NCI-H2107 (cell line): ENCODE measurements at places on chromosomes 13 and 19.

DNA sequence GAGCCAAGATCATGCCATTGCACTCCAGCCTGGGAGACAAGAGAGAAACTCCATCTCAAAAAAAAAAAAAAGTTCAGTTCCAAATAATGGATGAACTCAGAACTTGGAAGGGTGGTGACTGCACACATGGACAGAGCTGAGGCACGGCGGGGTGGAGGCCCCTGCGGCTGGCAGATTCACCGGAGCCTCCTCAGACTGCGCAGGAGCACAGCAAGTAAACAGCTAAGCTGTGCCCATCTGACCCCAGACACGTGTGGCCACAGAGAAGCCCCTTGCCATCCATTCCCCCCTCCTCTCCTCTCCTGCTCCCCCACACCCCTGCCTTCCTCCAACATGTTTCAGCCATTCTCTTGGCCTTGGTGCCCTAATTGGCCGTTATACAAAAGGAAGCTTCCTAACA lies 15.6 kb upstream of the PROZ start:
- no peak for DNase-seq

DNA sequence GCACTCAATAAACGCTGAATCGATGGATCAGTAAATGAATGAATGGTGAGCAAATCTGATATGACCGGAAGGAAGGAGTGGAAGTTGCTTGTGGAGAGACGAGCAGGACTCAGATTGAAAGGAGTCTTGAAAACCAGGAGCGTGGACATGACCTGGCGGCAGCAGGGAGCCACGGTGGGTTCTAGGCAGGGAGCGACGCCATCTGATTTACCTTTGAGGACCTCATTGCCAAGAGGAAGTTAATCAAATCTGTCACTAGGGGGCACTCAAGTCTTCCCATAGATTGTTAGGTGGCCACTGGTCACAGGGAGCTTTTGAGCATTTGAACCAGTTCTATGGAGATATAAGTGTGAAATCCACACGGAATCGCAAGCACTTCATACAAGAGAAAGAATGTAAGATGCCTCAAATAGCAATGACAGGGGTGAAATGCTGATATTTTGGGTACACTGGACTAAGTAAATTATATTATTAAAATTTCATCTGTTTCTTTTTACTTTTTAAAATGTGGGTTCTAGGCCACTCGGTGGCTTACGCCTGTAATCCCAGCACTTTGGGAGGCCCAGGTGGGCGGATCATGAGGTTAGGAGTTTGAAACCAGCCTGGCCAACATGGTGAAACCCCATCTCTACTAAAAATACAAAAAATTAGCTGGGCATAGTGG lies 9.2 kb upstream of the FBN3 start:
- peak; percentile 77 for DNase-seq

DNA sequence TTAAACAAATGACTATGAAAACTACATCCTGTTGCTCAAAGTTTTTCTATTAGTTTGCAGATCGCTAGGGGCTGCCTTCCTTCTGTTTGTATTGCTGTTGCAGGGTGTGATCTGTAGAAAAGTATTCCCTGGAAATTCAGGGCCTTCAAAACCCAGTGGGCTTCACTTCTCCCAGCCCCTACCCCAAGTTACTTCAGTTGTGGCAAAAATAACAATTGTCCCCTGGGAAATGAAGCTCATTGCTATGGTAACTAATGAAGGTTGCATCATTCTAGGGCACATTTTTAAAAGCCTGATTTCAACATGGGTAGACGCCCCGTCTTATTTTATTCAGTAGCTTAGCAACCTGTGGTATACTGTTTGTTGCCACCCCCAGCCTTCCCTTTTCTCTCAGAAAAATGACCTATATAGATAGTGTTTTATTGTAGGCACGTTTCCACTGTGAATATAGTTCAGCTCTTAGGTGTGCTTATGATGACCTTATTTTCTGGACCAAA lies 60.9 kb downstream of the WDFY2 start:
- DNase-seq, result no peak

GRCh38 chr19:53884256-53884655 lies 2.3 kb downstream of the PRKCG start:
- DNase-seq, result no peak

DNA sequence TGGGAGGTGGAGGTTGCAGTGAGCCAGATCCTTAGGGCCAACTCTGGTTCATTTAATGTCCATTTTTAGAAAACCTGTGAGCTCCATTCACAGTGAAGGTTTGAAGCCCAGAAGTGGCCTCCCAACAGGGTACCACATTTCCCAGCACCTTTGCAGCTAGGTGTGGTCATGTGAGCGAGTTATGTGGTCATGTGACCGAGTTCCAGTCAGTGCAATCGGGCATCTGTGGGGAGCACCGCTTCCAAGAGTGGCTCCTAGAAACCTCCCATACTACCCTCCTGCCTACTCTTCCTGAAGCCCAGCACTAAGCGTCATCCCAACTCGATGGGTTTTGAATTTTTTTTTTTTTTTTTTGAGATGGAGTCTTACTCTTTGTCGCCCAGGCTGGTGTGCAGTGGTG lies 663 bp upstream of the PLA2G4C start:
- no peak for DNase-seq

GRCh38 chr13:32031025-32031814 lies at the start of gene FRY:
TSS of gene FRY (plus strand) at chr13:32031774. CDS start at chr13:32031796, 22 bp downstream.
- DNase-seq, result no peak

GRCh38 chr13:36531746-36532486 lies 99.6 kb downstream of the CCNA1 start:
- no peak for DNase-seq

DNA sequence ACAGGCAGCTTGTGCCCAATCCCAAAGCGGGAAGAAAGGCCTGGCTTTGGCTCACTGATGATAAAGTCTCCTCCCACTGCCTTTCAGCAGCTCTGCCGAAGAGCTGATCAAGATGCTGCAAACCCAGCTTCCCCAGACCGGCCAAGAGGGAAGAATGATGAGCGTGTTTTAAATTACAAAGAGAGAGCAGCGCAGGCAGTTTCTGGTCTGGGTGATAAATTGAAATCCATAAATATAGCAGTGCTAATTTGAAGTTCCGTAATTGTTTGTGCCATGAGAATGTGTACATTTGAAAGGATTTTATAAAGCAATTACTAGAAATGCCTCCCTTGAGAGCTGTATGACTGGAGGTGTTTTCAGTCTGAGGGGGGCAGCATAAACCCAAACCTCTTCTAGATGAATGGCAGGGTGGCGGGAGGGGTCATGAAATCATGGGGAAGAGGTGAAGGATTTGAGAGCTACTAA lies 171.8 kb downstream of the STK24 start:
- DNase-seq, result peak; percentile 29

DNA sequence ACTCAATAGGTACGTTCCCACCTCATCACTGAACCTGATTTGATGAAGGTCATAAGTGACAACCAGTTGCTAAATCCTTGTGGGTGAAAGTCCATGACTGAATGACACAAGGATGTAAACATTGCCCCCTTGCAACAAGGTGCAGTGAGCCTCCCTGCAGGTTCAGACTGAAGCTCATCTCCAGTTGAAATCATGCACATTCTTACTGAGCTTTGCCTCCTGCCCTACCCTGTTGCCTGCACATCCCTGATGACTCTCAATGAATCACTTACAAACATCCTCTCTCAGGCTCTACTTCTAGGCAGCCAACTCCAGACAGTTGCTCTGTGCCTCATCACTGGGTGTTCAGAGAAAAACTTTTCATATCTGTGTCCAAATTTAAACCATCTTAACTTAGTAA lies 42.5 kb upstream of the ARGLU1 start:
- DNase-seq, result no peak

- no peak for DNase-seq
These were observed 583.7 kb upstream of the SPRY2 start for GRCh38 chr13:80924596-80924995.

DNA sequence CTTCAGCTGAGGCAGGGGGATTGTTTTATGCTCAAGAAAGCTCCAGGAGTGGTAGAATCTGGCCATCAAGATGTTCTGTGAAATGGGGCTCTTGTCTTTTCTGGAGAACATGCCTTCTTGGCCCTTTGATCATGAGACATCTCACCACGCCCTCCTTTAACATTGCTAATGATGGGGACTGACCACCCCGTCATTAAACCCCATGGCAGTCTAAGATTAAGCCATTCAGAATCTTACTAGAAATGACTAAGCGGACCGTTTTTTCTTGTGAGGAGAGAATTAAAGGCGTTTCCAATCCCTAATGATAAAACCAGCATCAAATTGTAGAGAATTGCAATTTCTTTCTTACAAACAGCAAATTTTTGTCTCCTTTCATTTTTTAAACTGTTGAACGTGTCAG lies 89.4 kb downstream of the COL4A2 start:
- DNase-seq, result no peak

DNA sequence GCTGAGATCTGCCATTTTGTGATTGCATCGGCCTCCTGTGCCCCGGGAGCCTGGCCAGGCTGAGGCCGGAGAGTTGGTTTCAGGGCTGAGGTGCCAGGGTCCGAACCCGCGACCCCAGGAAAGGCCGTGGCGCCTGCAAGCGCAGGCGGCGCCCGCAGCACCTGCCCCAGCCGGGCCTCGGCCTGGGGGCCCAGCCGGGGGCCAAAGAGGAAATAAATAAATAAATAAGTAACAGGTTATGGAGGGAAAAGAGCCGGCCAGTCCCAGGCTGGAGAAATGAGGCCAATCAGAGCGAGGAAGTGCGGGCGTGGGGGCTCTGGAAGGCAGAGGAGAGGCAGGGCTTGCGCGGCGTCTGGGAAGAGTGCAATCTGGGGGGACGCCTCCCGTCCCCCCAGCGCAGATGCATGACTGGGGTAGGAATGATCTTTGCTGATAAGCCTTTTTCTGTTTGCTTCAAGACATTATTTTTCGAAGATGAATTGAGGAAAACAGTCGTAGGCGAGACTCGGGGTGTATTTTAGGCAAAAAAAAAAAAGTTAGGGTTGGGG lies 145.6 kb upstream of the ZNF536 start:
- no peak for DNase-seq

GRCh38 chr13:112648966-112649690 lies 40.7 kb upstream of the ATP11A start:
- no peak for DNase-seq

GRCh38 chr13:91351980-91352379 lies 4.5 kb downstream of the MIR17HG start:
- DNase-seq, result no peak

GRCh38 chr19:38291855-38292254 lies 12.2 kb upstream of the C19orf33 start:
- DNase-seq, result no peak

DNA sequence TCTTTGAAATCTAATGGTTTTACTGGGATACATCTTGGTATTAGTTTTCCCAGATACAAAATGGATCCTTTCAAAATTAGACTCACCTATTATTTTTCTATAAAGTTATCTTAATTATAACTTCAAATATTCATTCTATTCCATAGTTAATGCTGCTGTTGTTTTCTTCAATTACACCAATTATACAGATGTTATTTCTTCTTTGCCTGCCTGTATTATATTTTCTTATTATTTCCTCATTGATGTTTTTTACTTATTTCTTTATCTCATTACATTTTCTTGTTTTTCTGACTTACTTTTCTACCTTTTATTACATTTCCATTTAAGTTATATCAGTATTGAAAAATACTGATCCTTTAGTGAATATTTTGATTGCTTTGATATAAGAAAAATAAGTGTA lies 40.9 kb downstream of the SPACA7 start:
- DNase-seq, result no peak

DNA sequence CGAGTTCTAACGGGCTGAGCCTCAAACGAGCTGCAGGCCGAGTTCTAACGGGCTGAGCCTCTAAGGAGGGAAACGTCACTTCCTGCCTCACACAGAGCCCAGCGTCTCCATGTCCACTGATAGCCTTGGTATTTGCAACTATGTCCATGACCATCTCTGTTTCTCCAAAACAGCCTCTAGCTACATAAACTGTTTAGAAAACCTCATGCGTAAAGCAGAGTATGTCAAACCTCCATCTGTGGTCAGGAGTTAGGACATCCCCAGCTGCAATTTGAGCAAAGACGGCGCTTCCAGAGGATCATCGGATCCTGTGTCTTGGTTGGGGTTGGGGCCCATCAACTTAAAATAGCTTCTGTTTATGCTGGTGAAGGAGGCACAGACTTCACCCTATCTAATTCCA lies 20.8 kb downstream of the RASA3 start:
- no peak for DNase-seq

GRCh38 chr13:108525827-108526226 lies 103.6 kb upstream of the MYO16 start:
- DNase-seq, result no peak

DNA sequence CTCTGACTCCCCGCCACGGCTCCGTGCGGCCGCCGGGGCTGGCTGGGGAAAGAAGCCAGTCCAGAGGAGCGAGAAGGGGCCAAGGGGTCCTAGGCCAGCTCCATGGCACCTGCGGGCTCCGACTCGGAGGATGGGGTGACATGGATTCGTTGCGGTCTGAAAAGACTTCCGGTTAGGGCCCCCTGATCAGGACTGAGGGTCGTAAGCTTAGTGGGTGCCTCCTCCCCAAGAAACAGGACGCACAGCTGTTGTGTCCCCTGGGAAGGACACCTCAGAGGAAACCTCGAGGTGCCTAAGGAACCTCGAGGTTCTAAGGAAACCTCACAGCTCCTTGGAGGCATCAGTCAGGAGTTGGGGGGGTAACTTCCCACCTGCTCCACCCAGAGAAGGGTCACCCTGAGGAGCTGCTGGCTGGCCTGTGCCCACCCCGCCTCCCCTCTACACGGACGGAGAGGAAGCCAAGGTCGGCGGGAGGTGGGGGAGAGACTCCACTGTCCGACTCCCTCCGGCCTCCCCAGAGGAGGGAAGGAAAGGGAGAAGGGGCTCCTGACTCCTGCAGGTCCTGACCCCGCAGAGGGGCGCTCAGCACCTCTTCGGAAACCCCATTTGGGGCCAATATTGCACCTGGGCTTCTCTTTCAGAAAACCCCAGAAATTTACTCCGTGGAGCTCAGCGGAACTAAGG lies 855 bp downstream of the ATP12A start:
- DNase-seq, result no peak

DNA sequence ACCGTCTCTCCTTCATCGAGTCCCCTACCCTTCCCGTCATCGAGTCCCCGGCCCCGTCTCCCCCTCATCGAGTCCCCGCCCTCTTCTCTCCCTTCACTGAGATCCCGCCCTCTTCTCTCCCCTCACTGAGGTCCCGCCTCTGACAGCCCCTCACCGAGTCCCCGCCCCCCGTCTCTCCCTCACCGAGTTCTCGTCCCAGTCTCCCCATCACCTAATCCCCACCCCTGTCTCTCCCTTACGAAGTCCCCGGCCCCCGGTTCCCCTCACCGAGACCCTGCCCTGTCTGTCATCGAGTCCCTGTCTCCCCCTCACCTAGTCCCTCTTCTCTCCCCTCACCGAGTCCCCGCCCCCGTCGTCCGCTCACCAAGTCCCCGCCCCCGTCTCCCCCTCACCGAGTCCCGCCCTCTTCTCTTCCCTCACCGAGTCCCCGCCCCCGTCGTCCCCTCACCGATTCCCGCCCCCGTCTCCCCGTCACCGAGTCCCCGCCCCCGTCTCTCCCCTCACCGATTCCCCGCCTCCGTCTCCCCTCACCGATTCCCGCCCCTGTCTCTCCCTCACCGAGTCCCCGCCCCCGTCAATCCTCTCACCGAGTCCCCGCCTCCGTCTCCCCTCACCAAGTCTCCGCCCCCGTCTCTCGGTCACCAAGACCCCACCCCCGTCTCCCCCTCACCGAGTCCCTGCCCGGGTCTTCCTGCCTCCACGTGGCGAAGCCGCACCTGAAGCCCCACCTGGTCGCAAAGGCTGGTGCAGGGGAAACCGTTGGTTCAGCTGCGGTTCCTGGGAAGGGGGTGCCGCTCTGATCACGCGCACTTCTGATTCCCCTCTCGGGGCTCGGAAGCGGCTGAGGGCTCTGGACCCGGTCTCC lies 23.9 kb upstream of the ZNF846 start:
- DNase-seq, result peak; percentile 15

- no peak for DNase-seq
These were observed 13.7 kb downstream of the FGF9 start for GRCh38 chr13:21684576-21684975.
